Activated naive CD4-positive, alpha-beta T cell treated with Interleukin-2 at 50 U/mL for 16 hours (primary cell): ENCODE measurements at places on chromosomes 12 and 14.

- no peak for DNase-seq
Observed at GRCh38 chr12:102964872-102965271, 7.4 kb downstream of the ASCL1 start.

- DNase-seq, result no peak
Observed at GRCh38 chr14:86990396-86990795, 1002.6 kb downstream of the GALC start.

- no peak for DNase-seq
Observed at GRCh38 chr14:81208489-81208888, 12.3 kb downstream of the GTF2A1 start.

- no peak for DNase-seq
Observed at GRCh38 chr14:49954171-49954631, 61.3 kb downstream of the ARF6 start.

- no peak for DNase-seq
Observed at GRCh38 chr14:62420847-62421246, 624.4 kb downstream of the KCNH5 start.

DNA sequence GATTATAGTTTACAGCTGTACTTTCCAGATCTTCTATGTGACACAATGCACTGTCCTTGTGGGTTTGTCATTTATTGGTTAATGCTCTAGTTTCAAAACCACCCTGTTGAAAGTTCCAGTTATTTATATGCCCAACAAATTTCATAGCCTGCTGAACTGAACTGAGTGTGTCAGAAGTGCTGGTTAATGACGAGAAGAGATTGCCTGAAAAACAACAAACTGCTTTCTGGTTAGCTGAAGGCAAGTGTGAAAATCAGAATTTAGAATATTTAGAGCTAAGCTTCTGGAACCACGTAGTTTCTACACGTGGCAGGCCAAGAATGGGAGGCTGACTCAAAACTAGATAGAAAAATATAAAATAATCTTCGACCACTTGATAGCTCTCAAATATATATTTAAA lies 19.1 kb upstream of the RIN3 start:
- DNase-seq, result no peak

DNA sequence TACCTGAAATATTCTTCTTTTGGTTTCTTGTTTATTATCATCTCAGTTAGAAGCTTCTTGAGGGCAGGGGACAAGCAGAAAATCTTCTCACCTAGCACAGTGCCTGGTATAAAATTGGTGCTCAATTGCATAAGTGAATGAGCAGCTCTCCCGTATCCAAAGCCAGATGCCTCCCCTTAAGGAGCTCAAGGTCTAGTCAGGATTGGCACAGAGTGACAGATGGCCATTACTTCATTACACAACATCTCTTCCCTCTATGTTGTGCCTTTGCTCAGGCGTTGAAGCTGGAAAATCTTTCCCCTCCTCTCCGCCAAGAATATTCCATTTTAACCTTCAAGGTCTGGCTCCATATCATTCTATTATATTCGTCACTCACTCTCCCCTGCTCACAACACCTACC lies 3.6 kb downstream of the SLC4A8 start:
- DNase-seq, result no peak
